ENCODE measurements at places on chromosomes 3 and 15.

GRCh38 chr15:90829942-90830440, 38.4 kb upstream of the FURIN start:
- DNase-seq, result no peak

DNA sequence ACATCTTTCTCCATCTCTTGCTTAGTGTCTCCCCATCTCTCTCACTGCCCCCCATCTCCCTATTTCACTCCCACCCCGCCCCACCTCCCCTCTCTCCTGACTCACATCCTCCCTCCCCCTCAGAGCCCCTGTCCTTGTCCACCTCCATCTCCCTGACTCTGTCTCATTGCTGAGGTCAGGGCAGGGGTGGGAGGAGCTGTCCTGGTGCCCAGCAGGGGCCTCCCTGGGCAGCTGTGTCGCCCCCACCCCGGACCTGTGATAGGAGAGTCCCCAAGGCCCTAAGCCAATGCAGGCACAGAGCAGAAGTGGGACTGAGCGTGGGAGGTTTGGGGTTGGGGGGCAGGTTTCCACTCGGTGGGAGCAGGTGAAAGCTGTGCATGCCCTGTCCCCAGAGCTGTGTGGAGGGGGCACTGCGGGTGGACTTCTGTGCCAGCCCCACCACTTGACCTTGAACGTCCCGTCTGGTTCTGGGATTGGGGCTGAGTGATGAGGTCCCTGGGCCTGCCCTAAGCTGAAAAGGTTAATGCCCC, 210.8 kb downstream of the TBC1D2B start:
- no peak for DNase-seq

GRCh38 chr3:81799403-81799802, 38.0 kb upstream of the GBE1 start:
- no peak for DNase-seq

GRCh38 chr15:56454836-56455235, 10.1 kb downstream of the MNS1 start:
- DNase-seq, result no peak

DNA sequence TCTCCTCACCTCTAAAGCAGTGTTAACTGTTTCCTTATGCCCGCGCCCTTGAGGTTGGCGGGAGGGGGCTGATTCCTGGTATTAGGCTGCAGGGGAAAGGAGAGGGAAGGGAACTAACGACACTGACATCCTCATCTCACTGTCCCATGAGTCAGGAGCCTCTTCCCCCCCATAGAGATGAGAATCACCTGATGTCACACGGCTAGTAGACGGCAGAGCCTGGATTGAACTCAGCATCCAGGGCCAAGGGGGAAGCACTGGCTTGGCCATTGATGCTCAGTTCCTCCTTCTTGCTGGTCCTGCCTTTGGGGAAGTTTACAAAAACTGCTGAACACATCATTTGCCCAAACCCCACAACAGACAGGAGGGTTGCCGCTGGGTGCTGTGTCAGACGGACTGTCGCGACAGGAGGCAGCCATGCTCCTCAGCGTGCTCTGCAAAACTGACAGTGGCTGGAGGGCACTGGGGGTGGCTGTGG, 38.5 kb downstream of the IDH2 start:
- DNase-seq, result peak; percentile 49

DNA sequence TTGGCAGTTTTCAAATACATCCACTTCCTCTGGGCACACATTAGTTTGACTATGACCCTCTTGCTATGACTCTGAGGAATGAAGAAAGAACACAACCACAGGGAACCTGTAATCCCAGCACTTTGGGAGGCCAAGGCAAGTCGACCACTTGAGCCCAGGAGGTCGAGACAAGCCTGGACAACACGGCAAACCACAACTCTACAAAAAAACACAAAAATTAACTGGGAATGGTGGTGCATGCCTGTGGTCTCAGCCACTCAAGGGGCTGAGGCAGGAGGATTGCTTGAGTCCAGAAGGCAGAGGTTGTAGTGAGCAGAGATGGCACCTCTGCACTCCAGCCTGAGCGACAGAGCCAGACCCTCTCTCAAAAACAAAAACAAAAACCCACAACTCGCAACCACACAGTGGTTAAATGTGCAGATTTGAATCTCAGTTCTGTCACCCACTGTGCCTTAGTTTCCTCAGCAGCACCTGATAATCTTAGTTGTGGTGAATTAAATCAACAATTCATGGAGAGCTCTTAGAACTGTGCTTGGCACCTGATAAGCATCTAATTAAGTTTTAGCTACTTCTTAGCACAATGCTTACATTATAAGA, 65.7 kb downstream of the MYLK start:
- DNase-seq, result no peak

GRCh38 chr3:126859415-126860246, 123.3 kb upstream of the PLXNA1 start:
- no peak for DNase-seq

- DNase-seq, result no peak
Observed at GRCh38 chr15:83449937-83450506, 2.9 kb downstream of the SH3GL3 start.

- DNase-seq, result no peak
Observed at GRCh38 chr3:84600703-84601225, 358.0 kb upstream of the CADM2 start.

DNA sequence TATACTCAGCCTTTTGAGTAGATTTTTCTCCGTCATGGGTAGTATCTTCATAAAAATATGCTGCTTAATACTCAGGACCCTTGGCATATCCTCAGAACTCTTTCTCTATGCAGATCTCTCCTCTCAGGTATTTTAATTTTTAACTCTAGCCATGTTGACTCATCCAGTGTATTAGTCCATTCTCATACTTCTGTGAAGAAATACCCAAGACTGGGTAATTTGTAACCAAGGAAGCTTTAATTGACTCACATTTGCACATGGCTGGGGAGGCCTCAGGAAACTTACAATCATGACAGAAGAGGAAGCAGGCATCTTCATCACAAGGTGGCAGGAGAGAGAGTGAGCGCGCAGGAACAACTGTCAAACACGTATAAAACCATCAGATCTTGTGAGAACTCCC, 129.3 kb upstream of the CD96 start:
- DNase-seq, result no peak

GRCh38 chr3:3992312-3992874, 193.2 kb downstream of the LRRN1 start:
- DNase-seq, result no peak

GRCh38 chr3:26369133-26369532, 253.4 kb upstream of the LRRC3B start:
- DNase-seq, result no peak

DNA sequence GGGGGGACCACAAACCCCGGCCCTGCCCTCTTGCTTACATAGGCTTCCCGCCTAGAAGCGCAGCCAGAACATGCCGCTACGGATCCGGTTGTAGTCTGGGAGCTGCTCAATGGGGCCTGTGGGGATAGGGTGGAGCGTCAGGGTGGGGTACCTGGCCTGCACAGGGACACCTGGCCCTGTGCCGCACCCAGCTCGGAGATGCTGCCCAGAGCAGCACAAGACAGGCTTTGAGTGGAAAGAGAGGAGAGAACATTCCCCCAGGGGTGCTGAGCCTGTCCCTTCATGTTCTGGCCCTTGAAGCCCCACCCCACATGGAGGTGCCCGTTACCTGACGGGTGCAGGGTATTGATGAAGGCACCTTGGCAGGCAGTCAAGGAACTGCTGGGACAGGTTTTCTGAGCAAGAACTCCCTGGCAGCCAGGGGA, 4.0 kb upstream of the COL7A1 start:
- DNase-seq, result no peak

DNA sequence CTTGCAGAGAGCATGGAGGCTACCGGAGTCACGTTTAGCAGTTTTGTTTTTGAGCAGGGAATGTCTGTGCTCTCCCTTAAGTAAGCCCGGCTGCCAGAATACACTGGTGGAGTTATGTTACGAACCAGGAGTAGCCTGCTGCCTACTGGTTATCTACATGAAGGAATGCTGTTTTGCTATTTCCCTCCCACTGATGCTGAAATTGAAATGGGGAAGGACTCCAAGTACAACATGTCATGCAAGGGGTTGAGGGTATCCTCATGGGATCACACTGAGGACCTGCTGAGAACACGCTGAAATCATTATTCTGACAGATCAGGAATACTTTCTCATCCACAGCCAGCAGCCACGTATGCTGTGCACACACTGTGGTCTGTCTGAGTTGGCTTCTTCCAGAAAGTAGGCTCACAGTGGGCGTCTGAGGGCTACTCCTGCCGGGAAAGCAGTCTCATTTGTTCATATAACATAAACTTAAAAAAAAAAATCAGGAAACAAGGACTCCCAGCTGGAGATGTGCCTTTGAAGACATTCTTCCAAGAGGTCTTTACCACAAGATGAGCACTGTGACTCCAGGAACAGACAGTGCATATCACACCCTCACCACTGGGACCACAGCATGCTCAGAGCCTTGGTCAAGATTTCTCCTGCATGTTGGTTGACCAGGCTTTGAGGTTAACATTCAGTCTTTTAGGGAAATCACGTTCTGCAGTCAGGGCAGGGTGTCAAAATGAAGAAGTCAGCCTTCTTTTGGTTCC, 300.4 kb upstream of the RASGRP1 start:
- no peak for DNase-seq
